ENCODE measurements at places on chromosomes 7 and 10.
A peak's percentile ranks its signal among the peaks of the same experiment; 100 is the strongest.

DNA sequence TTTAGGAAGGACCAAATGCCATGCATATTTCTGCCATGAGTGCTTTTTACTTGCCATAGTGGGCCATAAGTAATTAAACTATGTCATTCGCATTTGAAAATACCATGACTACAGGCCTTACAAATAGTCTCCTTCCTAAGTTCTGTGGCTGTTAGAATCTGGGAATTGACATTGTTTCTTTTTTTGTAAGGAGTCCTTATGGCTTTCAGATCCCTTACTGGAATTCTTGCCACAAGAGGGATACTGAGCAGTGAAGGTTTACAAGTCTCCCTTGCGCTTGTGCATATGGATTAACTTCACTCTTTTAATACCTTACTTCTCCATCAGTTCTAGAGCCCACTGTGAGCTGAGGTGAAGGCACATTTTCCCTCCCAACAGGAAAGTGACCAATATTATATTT is 166.0 kb downstream of the NRG3 start:
- DNase-seq: no peak

DNA sequence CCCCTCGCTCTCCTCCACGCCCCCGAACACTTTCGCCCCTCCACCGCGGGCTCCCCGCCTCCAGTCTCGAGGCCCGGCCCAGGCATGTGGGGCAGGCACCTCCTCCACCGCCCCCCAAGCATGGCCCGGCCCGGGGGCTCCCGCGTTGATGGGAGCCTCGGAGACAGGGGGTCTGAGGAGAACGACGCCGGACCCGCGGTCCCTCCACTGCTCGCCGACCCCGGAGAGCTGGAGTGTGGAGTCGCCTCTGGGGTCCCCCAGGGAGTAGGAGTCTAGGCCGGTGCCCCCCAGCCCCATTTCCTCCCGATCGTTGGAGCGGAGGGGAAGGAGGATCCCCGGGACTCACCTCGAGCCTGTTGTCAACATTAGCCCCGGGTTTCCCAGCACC is 206 bp downstream of the UPF2 start:
- no peak for DNase-seq

GRCh38 chr7:46175221-46175620 is 254.1 kb upstream of the IGFBP3 start:
- no peak for DNase-seq

- DNase-seq: no peak
These were observed 4.2 kb downstream of the FAM53B start for GRCh38 chr10:124739986-124740368.

- DNase-seq: no peak
These were observed 33.8 kb upstream of the RBM20 start for GRCh38 chr10:110610308-110610774.

DNA sequence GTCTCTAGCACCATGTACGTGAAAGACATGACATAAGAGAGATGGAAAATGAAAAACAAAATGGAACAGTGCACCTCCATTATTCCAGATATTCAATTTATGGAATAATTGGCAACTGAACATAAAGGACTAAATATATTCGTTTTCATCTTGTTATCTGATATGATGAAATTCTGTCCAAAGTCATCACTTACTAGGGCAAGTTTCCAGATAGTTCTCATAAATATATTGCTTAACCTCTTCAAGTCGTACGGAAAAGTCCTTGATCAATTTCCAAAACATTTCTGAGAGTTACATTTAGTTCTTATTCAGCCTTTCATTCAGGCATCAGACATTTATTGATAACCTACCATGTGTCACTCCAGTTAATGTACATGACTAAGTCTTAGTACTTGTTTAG is 185.2 kb downstream of the HGF start:
- no peak for DNase-seq

GRCh38 chr7:2521952-2522591 is 2.5 kb downstream of the LFNG start:
- peak; percentile 56 for DNase-seq

DNA sequence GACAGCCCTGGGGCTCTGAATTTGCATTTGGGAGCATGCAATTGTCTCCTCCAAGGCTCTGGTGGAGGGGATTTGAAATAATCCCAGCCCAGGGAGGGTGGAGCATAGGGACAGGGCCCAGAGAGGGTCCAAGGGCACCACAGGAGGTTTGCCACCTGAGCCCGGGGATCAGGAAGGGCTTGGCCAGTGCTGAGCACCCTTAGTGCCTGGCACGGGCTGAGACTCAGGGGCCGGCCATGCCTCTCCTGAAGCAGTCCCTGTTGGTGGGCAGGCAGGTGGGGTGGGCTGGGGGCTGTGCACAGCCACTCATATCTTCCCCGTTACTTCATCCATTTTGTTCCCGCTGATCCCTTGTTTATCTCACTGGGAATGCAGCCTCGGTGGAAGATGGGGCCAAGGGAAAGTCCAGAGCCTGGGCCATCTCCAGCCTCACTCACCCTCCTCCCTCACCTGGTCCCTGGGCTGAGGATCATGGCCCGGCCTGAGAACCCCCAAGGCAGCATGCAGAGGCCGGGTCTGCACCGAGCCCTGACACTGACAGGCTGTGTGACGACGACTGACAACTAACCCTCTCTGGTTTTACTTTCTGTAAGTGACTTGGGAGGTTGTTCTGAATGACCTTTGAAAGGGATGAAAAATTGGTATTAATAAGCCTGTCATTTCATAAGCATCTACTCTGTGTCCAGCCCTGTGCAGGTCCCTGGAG is 38.5 kb downstream of the KCTD7 start:
- DNase-seq: no peak

GRCh38 chr7:66556549-66557213 is 72.0 kb upstream of the KCTD7 start:
- no peak for DNase-seq

DNA sequence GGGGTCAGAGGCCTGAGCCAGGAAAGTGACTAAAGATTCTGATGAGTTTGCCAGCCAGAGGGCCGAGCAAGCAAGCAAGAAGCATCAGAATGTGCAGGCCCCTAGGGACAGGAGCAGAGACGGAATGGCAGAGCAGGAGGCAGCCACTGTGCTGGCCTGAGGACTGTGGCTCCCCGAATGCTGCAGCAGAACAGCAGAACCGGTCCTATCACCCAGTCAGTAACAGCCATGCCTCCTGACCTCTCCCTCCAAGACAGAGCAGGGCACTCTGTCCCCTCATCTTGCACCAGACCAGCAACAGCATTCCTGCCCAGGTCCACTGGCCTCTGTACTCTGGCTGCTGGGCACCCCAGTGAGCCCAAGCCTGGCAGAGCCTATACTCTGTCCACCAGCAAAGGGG is 85.9 kb downstream of the ARHGAP22 start:
- no peak for DNase-seq

DNA sequence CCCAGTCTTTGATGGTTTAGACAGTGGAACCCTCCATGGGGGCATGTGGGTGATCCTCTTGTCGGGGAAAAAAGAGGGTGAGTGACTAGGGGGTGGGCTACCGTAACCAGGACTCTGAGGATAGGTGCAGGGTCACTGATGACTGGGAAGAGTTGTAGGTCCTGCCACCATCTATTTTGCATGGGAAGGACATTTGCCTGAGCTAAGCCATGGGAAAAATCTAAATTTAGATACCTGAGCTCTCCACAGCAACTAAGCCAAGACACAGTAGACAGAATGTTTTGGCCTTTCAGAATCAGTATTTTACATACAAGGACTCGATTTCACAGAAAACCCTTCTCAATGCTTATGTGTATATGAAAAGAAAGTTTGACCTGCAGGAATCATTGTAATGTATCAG is 52.7 kb downstream of the KIAA1217 start:
- no peak for DNase-seq

DNA sequence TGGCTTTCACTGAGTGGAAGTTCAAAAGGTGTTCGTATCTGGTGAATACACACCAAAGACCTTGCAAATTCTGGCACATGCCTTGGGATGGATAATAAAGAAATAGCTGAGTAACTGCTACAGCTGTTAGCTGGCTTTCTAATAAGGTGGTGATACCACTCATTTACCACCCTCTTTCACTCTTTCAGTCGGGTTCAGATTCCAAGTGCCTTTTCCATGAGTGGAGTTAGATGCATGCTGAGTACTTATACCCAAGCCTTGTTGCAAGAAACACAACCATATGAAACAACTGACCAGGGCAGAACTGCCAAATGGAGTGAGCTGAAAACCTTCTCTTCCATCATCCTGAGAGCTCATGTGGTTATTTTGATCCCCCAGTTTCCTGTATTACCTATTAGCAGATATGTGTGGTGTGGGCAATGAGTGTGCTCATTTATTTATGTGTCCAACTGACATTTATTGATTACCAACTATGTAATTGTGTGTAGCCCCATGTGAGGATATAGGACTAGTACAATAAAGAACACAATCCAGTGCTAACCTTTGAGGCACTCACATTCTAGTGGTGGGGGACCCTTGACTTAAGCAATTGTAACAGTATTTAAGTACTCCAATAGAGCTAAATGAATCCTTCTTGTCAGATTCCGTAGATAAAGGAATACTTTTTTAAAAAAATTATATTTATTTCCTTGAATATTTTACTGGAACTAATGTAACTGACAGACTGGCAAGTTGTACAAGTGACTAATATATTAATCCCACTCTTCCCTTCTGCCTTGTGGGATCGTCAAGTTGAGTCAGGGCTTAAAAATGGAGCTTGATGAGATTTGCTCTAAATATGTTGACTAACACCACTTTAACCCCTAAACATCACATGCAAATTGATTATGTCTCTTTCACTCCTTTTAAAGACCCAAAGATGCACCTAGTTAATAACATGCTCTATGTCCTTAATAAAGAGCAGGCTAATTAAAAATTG is 124.7 kb downstream of the ARID5B start:
- DNase-seq: no peak

GRCh38 chr7:121003986-121004685 is 15.6 kb downstream of the CPED1 start:
- no peak for DNase-seq

DNA sequence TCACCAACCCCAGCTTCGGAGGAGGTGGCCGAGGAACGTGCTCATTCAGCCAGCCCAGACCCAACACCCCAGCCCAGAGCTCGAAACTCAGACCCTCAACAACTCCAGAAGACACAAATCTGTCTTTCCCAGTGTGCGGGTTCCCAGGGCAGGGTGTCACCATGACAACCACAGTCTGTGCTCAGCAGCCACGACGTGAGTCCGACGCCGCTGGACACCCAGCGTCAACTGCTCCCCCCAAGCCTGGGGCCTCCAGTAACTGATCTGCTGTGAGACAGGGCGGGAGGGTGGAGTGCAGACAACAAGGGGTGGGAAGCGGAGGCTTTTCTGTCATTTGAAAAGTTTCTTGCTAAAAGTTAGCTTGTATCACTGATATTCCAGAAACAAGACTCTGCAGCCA is 167.2 kb downstream of the MAD1L1 start:
- no peak for DNase-seq

- DNase-seq: no peak
These were observed at the start of gene SUN3 for GRCh38 chr7:48028938-48029337. Gene SUN3 (minus strand): TSS chr7:48029107. CDS start chr7:48028938, 169 bp downstream.

- DNase-seq: no peak
These were observed 24.5 kb upstream of the YWHAG start for GRCh38 chr7:76383089-76383944.

GRCh38 chr10:77377034-77377433 is 260.6 kb downstream of the KCNMA1 start:
- DNase-seq: no peak

GRCh38 chr7:71661671-71662224 is 529.8 kb downstream of the GALNT17 start:
- DNase-seq: no peak

DNA sequence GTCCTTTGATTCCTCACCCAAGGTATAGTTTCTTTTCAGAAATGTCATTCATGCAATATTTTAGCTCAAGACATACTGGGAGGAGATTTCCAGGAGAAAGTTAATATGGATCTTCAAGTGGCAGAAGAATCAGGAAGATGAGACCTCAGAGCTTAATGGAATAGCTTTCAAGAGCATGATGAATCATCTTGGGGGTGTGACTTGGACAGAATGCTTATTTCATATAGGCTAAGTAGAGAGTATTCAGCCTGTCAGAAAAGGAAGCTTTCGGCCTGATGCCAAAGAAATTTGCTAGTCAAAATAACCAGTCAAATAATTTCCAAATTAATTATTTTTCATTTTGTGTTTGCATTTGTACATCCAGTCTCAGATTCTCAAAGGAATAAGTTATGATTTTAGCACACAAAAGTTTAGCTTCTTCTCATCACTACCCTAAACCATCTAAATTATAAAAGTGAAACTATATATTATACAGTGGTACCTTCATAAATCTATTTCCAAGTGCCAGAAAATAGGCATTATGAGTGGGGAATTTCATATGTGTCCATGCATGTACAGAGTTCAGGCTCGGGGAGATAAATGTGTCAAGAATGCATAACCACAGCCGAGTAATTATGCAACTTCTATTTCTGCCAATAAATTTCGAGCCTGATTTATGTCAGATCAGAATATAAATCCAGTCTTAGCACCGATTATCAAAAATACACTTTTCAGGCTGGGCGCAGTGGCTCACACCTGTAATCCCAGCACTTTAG is 27.3 kb upstream of the CALD1 start:
- no peak for DNase-seq

GRCh38 chr7:152760854-152761748 is 1.5 kb downstream of the ACTR3B start:
- no peak for DNase-seq

DNA sequence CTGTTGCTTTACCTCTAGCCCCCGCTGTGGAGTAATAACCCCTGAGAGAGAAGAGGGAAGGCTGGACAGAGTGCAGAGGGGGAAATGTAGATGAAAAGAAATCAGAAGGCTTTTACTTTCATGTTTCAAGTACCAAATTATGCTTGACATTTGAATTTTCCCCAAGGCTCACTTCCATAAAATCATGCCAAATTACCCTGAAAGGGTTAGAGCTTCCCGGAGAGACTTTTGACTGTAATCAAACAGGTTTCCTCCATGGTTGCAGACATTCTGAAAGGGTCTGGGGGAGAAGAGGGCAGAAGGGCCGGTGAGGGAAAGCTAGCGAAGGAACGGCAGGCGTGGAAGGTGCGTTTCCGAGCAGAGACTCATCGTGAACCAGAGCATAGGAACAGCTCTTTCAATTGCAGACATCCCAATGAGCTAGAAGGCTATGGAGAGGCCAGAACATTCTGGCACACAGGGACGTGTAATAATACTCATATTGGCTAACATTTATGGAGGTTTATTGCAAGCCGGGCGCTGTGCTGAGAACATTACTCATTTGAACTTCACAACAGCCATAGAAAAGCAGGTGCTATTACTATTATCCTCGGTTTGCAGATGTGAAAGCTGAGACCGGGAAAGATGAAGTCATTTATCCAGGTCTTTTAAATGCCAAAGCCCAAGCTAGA is 620.8 kb upstream of the AUTS2 start:
- no peak for DNase-seq

DNA sequence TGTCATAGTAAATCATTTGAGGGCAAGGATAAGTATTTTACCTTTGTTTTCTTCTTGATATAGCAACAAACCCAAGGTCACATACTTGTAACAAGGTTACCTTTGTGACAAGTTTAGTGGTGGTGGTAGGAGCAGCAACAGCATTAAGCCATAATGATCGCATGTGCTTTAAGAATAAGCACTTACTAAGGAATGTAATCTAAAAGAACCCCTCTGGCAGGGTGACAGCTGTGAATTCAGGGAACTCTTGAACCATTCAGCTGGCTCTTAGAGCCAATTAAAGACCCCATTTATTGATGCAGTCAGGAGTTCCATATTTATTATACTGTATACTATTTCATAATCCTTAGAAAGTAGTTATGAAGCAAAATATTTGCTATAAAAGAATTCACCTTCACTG is 370.8 kb downstream of the EXOC4 start:
- no peak for DNase-seq
